WTC11 (cell line): ENCODE measurements at places on chromosomes 1 and 21. TPM values are rescaled to one million over a fixed set of nuclear protein-coding genes. Genes with fewer than 3 reads are reported as not detected.

GRCh38 chr1:205210756-205211168 lies 740 bp downstream of the DSTYK start:
- peak overlapping the region; percentile 89 for H3K27ac ChIP-seq
- H3K4me3 ChIP-seq, result peak overlapping the region; percentile 88
- DNase-seq, result no peak
- H3K36me3 ChIP-seq, result no peaks in the 10 kb centered on the region
- peaks cover 23% of the 10 kb centered on the region for H3K4me1 ChIP-seq
- H3K27me3 ChIP-seq, result no peaks in the 10 kb centered on the region

GRCh38 chr1:44251989-44252671 lies 38.9 kb downstream of the DMAP1 start:
- no peaks in the 10 kb centered on the region; the same call in 1 of the 2 replicates for H3K36me3 ChIP-seq
- H3K4me3 ChIP-seq, result no peak overlapping the region
- peaks cover 16% of the 10 kb centered on the region for H3K4me1 ChIP-seq
- H3K27me3 ChIP-seq, result no peaks in the 10 kb centered on the region

- H3K36me3 ChIP-seq, result no peaks in the 10 kb centered on the region
- peaks cover 2% of the 10 kb centered on the region; the same call in 1 of the 2 replicates for H3K4me1 ChIP-seq
- no peak overlapping the region for H3K4me3 ChIP-seq
- DNase-seq, result peak; percentile 68
- H3K27me3 ChIP-seq, result no peaks in the 10 kb centered on the region
- H3K27ac ChIP-seq, result no peak overlapping the region
Observed at GRCh38 chr1:232880354-232880753, 70.1 kb upstream of the NTPCR start.

DMRTA2 gene
- total RNA-seq, result not detected in 3 replicates

INTS7 gene
- total RNA-seq, result 16.3 to 17.3 TPM (median 17.2 TPM) in 3 replicates
